ENCODE measurements at places on chromosomes 3 and 15. TPM values are rescaled to one million over a fixed set of nuclear protein-coding genes. Genes with fewer than 3 reads are reported as not detected.
A peak's percentile ranks its signal among the peaks of the same experiment; 100 is the strongest.

Gene CKMT1B
- 3.8 TPM for total RNA-seq

DNA sequence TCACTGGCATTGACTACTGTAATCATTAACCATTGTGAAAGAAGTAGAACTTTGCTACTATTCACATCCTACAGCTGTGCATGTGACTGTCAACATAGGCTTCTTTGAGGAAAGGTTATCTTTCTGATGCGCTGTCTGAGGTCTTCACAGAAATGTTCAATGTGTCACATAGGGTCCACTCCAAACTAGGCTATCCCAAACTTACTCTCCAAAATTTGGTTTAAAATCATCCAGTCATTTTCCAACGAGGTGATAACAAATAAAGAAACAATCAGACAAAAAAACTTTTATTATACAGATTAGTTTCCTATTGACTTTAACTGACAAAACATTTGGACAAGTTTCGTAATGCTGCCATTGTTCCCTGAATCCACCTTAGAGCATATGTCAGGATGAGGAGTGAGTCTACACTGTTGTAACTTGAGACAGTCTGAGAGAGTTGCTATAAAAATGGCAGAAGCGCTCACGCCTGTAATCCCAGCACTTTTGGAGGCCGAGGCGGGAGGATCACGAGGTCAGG, 511.6 kb downstream of the PLOD2 start:
- no peak for DNase-seq

GRCh38 chr3:24323272-24323671, 171.4 kb downstream of the THRB start:
- no peak for DNase-seq

Gene ECE2
- not detected for total RNA-seq

DNA sequence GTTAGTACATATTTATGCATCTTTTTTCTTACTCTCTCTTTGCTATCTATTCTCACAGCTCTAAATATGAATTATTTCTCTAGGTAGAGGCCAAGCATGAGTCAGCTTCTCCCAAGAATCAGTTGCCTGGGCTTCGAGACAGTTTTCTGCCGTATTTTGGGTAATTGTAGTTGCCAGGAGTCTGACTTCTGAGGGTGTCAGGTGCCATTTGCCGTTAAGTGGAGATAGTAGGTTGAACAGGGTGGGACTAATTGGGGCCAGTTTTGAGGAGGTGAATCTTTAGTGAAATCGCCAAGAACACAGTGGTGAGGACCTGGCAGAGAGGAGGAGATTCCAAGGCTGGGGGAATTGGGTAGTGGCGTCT, 7.8 kb upstream of the NRROS start:
- DNase-seq, result no peak

DNA sequence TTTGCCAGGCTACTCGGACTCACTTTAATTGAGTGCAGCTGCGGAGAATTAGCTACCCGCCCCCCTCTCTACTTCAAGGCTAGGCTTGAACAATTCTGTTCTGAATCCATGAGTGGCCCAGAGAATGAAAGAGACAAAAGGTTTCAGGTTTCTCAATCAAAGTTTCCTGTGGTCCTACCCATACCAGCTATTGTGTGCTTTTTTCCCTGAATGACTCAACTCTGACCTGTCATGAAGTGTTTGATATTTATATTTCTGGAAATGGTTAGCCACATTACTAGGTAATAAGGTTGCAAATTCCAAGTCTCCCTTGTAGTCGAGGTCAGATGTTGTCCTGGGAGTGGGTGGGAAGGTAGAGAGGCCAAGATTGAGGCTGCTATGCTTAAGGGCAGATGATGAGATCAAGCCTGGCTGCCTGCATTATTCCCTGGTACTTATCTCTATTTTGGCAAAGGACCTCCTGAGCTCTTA, 392.7 kb upstream of the TBL1XR1 start:
- no peak for DNase-seq

DNA sequence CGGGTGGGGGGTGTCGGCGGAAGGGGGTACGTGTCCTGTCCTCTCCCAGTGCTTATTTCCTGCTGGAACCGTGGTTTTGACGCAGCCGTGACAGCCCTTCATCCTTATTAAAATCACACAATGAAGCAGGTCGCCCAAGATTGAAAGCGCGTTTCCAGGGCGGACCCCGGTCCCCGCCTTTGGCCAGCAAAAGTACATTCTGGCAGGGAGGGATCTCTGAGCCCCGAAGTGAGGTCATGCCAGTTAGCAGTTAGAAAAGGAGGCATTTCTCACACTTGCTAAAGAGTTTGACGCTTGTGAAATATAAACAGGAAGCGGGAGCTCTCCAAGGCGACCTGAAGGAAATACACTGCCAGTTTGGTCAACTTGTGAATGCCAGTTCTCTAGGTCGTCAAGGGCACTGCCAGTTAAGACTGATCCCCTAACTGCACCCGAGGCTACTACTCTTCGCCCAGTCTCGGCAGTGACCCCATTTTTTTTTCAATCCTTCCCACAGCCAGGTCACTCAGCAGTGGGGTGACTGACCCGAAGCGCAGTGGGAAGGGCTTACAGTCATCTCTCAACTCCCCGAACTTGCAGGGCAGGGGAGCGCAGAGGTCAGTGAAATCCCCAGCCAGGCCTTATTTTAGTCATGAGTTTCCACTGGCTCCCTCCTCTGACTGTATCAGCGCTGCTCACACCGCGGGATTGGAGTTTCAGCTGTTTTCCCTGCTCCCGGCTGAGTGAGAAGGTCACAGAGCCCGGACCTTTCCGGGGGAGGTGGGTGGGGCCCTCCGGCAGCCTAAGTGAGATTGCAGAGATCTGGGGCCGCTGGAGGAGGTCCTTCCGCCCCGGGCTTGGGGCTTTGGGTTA, 2.0 kb upstream of the BHLHE40 start:
- no peak for DNase-seq

DNA sequence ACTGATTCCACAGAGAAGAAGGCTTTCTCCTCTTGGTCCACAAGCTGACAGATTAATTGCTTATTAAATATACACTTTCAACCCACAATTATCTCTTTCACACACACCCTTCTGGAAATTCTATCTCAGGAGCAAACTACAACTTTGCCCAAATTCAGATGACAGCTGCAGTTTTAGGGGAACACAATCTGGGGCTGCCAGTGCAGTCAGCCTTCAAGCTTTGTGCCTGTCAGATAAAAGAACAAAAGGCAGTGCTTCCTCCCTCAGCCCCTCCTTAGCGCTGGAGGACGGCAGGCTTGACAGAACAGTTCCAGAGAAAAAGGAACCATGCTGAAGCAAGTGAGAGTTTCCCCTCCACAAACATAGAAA, 99.6 kb downstream of the TMCC1 start:
- DNase-seq, result peak; percentile 37

DNA sequence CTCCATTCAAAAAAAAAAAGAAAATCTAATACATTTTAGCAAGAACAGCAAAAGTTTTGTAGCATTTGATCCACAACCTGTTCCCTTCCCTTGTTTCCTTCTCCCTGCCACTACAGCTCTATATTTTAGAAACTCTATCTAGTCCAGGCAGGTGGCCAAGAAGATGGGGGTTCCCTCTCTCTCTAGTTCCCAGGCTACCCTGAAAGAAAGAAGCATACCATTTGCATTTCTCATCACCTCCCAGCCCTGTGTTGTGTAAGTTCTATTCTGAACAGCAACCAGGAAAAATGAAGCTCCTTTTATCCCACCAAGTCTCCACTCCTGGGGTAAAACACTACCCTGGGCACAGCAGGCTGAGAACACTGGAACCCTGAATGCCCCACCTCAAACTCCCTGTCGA, 100.0 kb downstream of the PCCB start:
- DNase-seq, result no peak

DNA sequence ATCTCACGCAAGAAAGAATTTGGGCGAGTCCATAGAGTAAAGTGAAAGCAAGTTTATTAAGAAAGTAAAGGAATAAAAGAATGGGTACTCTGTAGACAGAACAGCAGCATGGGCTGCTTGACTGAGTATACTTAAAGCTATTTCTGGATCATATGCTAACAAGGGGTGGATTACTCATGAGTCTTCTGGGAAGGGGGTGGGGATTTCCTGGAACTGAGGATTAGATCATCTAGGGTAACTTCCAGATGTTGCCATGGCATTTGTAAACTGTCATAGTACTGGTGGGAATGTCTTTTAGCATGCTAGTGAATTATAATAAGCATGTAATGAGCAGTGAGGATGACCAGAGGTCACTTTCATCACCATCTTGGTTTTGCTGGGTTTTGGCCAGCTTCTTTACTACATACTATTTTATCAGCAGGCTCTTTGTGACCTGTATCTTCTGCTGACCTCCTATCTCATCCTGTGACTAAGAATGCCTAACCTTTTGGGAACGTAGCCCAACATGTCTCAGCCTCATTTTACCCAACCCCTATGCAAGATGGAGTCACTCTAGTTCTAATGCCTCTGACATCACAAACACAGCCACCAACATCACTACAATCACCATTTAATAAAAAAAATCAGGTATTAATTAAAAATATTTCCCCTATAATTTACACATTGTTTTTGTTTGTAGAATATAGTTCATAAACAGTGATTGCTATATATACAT, 890.7 kb upstream of the EPHA6 start:
- no peak for DNase-seq

DNA sequence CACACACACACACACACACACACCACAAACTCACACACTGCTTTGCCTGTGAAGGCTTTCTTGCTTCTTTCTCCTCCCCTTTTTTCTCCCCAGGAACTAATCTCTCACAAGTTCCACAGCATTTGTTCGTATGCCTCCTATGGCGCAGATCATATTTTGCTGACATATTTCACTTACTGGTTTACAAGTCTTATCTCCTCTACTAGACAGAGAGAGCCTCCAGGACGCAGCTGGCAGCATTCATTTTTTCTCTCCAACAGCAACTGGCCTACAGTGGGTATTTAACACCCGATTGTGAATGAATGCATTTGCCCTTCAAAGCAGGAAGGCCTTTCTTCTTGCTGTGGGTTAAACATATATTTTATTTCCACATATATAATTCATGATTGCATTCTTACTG, 47.0 kb upstream of the DLG1 start:
- DNase-seq, result no peak

DNA sequence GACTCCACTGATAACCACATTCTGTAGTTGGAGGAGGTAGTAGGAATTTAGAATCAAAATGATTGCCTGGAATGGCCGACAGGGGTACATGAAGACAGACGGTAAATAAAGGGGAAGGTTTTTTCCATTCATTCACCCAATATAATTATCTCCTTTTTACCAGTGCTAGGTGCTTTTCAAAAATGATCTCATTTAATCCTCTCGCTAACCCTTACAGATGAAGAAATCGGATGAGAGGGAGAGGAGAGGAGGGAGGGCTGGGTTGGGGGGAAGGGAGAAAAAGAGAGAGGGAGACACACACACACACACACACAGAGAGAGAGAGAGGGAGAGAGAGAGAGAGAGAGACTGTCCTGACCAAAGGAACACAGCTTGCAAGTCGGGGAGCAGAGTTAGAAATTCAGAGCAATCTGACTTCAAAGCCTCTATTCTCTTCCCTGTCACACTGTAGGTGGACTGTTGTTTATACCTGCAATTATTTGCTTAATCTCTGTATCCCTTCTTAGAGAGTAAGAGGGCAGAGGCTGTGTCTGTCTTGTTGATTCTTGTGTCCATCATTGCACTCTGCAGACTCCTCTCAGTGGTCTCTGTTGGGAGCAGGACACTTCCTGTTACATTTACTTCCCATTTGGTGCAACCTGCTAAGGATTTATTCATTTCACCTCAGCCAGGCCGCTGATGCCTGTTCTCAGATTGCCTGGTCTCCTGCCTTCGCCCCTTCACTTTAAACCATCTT, 18.7 kb upstream of the PAQR9 start:
- DNase-seq, result no peak

GRCh38 chr3:5787861-5788488, 600.5 kb downstream of the EDEM1 start:
- DNase-seq, result no peak

Gene B4GALT4
- total RNA-seq, result 16.6 TPM

GRCh38 chr3:129749692-129750091, 143.2 kb upstream of the PLXND1 start:
- no peak for DNase-seq

- no peak for DNase-seq
Measured at GRCh38 chr3:9812870-9813483, 2.9 kb downstream of the TTLL3 start.

Gene A4GNT
- not detected for total RNA-seq

DNA sequence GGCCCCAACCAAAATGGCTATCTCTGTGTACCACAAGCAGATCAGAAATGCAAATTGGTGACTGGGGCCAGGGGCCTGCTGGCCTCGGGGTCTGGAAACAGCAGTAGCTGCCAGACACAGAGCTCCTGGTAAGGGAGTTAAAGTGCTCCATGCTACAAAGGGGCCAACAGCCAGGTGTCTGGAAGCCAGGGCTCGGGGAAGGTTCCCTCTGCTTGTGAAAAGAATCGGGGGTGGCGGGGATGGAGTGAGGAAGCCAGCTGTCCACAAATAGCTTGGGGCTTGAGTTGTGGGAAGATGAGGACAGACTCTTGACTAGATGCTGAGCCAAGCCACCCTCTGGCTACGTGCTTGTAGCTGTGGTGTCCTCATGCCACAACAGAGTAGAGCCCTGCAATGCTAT, 39.3 kb downstream of the CHRD start:
- DNase-seq, result no peak

Gene RYR3
- 0.33 TPM for total RNA-seq

DNA sequence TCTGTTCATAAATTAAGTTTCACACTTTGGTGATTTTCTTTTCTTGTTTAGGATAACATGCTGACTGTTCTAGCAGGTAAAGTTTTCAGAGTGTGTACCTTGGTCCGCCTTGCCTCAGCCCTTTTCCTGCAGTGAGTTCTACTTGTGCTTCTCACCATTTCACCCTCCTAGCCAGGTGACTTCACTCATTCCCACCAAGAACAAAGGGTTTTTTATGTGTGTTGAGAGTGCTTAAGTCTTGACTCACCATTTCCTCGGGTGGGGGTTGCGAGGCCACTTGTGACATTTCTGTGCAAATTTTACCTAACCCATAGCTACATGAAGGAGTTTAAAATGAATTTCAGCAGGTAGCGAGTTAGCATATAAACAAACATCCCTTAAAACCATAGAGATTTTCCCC, 81.4 kb downstream of the C3orf38 start:
- DNase-seq, result no peak

DNA sequence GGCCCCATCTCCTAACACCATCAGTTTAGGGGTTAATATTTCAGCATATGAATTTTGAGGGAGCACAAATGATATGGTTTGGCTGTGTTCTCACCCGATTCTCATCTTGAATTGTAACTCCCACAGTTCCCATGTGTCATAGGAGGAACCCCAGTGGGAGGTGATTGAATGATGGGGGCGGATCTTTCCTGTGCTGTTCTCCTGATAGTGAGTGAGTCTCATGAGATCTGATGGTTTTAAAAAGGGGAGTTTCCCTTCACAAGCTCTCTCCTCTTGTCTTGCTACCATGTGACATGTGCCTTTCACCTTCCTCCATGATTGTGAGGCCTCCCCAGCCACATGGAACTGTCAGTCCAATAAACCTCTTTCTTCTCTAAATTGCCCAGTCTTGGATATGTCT, 73.8 kb upstream of the TJP1 start:
- no peak for DNase-seq
